ENCODE measurements at places on chromosomes 2 and 18.

GRCh38 chr2:152490686-152491455 lies 155.9 kb downstream of the FMNL2 start:
- DNase-seq, result no peak

DNA sequence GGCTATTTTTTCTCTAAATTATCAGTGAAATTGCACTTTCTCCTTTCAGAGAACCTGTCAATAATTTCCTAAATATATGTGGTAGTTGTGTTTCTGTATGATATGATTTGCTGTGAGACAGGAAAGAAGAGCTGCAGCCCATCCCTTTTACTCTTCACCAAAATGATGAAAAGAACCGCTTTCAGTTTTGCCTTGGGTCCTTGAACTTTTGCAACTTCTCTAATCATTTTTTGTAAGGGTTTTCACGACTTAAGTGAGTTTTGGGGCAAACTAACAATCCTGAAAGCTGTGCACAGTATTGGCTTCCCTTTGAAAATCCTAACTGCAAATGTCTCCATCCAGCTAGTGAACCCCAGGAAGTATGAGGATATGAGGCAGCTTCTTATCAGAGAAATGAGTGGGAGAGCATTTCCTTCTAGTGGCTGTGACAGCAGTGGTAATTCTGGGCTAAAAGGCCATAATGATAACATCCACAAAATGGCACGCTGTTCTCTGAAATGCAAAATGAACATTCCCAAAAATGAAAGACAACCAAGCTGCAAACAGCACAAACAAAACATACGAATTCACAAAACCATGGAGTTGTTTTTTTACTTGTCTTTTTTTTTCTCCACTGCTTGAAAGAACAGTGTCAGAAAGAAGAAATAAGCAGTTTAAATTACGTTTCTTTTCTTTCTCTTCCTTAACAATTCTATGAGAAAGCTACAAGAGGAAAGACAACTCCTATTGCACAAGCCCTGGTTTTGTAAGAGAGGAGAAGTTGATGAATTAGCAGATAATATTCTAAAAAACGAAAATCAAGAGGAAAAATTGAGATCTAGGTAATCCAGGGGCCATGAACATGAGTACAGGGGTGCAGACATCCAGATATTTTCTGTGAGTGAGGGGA lies 1291.6 kb upstream of the ZEB2 start:
- DNase-seq, result no peak

DNA sequence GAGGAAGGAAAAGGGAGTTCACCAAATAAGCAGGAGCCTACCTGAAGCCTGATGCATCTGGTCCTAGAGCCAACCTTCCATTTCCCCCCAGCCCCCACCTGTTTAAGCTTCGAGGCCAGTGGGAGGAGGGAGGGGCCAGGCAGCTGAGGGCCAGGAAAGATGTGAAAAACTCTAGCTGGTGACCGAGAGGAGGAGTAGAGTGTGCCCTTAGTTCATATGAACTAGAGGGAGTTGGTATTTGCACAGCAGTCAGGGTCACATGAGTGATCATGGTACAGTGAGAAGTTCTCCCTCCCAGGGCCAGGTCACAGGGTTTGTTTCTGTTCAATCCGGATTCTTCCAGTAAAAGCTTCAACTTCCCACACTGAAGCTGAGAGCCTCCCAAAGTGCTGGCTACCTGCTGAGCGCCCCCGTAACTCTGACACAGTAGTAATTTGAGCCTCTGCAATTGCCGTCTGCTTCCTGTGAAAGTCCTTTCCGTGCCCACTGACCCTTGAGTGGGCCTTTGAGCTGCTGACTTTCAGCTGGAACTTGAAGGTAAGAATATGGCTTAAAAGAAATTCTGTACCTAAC lies at the start of gene SULT1C2:
Gene SULT1C2, plus strand, starts transcription at position 362 of the 573 bp plus-strand sequence. CDS start 4,773 bp downstream, outside the sequence.
- DNase-seq, result no peak

DNA sequence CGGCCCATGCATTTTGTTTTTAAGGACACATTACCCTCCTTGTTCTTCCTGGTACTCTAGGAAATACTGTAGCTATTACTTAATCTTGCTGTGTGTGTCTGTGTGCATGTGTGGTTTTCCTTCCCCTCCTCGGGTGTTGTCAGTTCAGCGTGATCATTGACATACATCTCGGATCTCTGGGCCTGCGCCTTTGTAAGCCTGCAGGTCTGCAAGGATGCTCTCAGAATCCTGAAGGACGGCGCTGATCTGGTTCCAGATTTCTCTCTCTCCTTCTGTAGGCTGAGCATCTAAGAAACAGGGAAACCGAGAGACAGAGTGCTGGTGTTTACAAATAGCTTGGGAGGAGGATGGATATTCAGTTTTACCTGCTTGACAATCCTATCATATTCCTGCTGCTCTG lies 100.2 kb downstream of the CYRIA start:
- DNase-seq, result no peak

- DNase-seq, result no peak
These were observed 425.3 kb downstream of the THSD7B start for GRCh38 chr2:137190411-137191195.

- peak; percentile 54 for DNase-seq
These were observed 28.5 kb downstream of the HPCAL1 start for GRCh38 chr2:10331027-10331701.

GRCh38 chr2:26401739-26402541 lies at the start of gene DRC1:
Gene DRC1 (plus strand): TSS chr2:26401920. CDS start chr2:26401990, 70 bp downstream.
- no peak for DNase-seq

DNA sequence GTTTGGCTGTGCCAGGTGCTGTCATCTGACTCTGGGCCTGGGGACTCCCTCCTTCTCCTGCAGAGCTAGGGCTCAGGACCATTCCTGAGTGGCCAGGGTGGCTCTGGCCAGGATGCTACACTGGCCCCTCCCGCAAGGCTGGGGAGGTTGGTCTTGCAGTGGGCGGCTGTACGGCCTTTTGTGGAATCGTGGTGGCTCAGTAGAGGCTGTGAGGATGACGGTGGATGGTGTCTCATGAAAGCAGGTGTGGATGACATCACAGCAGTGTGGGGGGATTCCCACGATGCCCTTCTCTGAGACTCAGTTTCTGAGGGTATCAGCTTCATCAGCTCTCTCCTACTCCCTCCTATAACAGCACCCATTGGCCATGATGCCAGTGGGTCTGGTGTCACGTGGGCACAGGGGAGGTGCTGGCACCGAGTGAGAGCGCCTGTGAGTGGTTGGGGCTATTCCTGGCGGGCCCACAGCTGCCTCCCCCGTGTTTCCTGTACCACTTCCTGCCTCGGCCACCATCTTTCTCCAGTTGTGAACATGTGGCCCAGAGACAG lies 144.2 kb upstream of the HDAC4 start:
- DNase-seq, result peak; percentile 42
